ENCODE measurements at places on chromosomes 7 and 10. TPM values are rescaled to one million over a fixed set of nuclear protein-coding genes. Genes with fewer than 3 reads are reported as not detected.
A peak's percentile ranks its signal among the peaks of the same experiment; 100 is the strongest.

GRCh38 chr10:80203835-80204676 is 1.3 kb downstream of the ANXA11 start:
- no peak for DNase-seq

- no peak for DNase-seq
Measured at GRCh38 chr7:82263920-82264782, 179.4 kb downstream of the CACNA2D1 start.

- no peak for DNase-seq
Measured at GRCh38 chr7:155574556-155575290, 28.4 kb upstream of the CNPY1 start.

DNA sequence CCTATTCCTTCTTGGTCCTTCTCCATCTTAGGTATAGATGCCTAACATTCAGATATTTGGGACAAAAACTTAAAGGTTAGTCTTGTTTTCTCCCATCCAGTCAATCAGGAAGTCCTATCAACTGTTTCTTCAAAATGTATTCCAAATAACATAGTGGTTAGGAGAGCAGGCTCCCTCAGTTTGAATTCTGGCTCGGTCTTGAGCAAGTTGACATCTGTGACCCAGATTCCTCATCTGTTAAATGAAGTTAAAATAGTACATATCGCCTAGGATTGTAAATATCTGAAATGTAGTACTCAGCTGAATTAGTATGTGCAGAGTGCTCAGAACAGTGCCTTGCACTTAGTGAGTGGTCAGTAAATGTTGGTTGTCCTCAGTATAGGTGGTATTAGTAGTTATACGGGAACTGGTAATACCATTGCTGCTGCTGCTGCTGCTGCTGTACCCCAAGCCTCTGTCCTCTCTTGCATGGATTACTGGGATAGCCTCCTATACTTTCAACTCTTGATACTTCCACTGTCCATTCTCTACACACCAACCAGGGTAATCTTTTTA is 58.6 kb downstream of the RALA start:
- no peak for DNase-seq

- peak; percentile 30 for DNase-seq
Measured at GRCh38 chr10:30493609-30494530, 59.9 kb downstream of the MAP3K8 start.

FASTK gene
- 60.3 TPM for polyA plus RNA-seq

ASL gene
- polyA plus RNA-seq: 9.5 TPM
